ENCODE measurements at places on chromosomes 4 and X.

DNA sequence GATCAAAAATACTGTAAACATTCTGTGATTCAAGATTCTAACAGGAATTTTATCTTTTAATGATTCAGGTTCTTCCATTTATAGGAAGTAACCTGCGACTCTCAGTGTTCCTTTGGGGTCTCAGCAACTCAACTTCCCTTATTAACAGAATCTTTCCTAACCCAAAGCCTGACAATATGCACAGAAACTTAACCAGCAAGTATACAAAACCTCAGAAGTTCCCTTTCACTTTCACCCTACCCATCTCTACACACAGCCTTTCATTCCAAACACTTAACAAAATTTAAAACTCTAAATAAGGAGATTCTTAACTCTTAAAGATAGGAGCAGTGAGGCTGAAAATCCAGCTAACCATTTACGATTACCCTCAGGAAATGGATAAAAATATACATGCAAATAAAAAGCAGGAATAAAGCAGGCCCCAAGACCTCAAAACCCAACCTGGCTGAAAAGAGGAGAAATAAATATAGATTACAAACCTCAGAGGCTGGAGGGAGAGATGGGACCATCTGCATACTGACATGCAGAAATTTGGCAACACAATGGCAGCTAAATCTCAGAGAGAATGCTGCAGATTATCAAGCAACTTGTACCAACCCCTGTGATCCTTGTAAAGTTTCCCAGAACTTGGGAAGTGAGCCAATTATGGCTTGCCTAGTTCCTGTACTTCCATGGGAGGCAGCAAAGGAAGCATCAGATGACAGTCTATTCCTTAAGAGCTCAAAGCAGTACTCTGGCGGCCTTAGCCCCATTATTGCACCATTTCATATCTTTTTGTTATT is 101.0 kb downstream of the ATP11C start:
- no peak for DNase-seq

DNA sequence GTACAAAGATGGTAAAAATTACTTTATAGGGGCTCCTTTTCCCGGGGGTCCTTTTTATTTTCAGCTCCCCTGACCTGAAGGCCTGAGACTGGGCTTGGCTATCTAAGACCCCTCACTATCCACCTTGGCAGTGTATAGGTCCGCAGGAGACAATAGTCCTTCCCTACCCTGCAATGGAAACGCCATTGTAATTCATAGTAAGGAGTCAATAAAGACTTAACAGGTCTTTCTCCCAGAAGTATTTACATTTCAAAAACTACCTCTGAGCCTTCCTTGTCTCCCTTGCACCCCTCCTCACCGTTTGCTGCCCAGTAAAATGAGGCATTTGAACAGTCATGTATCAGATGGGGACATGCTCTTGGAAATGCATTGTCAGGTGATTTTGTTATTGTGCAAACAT is 401.2 kb upstream of the CNKSR2 start:
- no peak for DNase-seq

- DNase-seq: no peak
These were observed 18.7 kb upstream of the GPR34 start for GRCh38 chrX:41670112-41670511.

DNA sequence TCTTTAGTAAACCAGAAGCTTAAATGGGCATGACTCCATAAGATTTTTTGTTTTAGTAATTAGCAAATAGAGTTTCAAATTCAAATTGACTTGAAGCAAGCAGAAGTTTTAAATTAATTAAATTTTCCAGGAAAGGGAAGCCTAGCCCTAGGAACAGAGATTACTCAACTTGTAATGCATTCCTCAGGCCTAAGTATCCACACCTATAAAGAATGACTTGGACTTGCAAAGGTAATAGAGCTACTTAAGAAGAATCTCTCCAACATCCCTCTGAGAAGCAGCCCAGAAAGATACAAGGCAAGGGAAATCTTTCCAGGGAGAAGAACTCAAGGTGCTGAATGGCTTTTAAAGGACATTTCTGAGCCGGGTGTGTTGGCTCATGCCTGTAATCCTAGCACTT is 16.9 kb upstream of the TMPRSS11E start:
- DNase-seq: no peak

GRCh38 chr4:107468156-107468555 is 251.9 kb downstream of the PAPSS1 start:
- DNase-seq: no peak

DNA sequence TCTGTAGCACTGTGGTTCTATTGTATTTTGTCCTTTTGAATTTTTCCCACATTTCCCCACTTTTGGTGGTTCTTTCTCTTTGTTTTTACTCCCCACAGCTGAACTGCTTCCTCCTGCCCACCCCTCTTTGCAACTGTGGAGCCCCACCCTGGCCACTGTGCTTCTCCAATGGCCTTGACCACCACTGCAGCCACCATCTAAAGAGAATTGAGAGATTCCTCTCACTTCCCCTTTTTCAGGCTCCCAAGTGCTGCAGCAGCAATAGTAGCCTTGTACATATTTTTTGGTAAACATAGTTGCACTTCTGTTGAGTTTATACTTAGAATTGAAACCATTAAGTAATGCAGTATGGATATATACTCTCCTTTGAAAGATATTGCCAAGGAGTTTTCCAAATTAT is 51.3 kb upstream of the FRMPD3 start:
- DNase-seq: no peak

GRCh38 chr4:61162116-61162515 is 38.0 kb upstream of the ADGRL3 start:
- no peak for DNase-seq

DNA sequence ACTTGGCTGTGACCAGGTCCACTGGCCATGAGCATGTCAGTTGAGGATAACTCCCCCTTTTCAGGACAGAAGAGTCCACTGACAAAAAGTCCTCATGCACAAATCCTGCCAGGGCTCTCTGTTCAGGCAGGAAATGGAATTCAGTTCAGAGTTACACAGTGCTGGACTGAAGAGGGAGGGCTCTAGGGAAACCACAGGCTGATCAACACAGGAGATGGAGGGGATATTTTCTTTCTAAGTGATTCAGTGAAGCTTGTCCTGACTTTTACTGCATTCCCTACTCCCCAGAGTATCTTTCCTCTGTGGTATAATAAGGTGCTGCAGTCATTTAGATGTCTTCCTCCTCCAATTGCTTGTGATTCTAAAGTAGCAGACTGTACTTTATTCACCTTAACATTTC is 335.5 kb upstream of the IGFBP7 start:
- no peak for DNase-seq

GRCh38 chrX:38221391-38221929 is 789 bp upstream of the SRPX start:
- DNase-seq: no peak

DNA sequence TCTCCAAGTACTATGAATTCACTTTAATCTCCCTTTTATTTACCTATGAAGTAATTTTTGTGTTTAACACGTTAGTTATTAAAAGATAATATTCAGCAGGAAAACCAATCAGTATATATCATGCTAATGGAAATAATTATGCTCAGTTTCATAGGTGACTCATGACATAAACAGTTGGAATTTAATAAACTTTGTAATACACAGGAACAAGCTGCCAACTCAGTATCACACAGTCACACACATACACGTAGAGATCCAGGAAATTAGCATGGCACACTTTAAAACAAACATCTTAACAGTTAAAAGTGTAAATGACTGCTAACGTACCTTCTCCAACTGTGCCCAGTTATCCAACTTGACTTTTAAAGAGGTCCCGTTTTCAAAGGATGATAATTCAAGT is 2.3 kb downstream of the SPATA4 start:
- DNase-seq: no peak

DNA sequence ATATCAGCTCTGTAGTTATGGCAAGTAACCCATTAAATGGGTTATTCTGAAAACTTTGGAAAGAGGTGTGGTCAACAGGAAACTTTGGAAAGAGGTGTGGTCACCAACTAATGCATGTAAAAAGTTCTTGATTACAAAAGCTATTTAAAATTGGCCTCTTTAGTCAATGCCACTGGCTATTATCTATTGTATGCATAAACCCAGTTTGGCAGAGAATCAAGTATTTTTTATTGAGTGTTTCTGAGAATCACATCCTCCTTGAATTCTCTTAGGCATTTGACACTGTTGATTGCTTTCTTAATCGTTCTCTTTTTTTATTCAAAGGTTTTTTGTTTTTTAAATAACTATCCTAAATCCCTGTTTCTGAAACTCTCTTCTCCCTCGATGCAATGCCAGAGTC is 7.5 kb downstream of the P2RY4 start:
- DNase-seq: no peak

DNA sequence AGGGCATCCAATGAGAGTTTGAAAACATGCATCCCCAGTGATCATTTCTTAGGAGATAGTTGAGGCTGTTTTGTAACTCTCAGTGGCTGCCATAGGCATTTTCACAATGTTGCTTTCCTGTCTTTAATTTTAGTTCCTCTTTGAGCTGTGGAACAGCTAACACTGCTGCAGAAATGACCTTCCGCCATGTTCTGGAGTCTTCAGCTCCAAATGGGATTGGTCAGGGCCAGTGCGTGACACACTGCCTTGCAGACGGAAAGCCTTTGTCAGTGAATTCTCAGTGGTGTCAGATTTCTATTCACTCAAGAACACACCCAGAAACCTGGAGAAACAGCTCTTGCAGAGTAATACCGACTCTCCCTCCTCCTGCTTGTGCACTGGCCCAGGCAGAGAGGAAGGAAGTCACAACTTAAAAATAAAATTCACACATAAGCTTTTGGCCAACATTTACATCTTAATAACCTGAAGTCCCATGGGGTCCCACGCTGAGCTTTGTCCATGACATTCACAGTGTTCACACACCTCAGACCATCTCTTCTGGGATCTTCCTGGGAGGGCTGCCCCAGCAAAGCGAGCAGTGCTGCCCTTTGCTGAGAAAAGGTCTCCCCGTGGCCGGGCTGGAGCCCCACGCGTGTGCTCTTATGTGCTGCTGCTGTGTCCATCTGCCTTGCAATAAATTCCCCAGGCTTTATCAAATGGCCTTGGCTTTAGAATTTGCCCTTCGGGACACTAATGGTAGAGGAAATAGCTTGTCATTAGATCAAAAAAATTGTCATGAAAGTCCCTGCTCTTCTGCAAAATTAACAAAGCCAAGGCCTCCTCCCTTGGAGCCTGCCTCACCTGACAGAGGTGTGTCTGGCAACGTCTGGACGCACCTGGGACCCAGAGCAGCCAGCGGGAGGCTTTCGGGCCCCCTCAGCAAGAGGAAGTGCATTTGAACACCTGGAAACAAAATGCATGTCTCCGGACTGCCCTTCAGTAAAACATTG is 126.8 kb downstream of the IRF2 start:
- no peak for DNase-seq

- DNase-seq: no peak
These were observed 82.4 kb upstream of the TFDP3 start for GRCh38 chrX:133300591-133300990.

- no peak for DNase-seq
These were observed 17.1 kb downstream of the VSIG4 start for GRCh38 chrX:66022632-66023384.

DNA sequence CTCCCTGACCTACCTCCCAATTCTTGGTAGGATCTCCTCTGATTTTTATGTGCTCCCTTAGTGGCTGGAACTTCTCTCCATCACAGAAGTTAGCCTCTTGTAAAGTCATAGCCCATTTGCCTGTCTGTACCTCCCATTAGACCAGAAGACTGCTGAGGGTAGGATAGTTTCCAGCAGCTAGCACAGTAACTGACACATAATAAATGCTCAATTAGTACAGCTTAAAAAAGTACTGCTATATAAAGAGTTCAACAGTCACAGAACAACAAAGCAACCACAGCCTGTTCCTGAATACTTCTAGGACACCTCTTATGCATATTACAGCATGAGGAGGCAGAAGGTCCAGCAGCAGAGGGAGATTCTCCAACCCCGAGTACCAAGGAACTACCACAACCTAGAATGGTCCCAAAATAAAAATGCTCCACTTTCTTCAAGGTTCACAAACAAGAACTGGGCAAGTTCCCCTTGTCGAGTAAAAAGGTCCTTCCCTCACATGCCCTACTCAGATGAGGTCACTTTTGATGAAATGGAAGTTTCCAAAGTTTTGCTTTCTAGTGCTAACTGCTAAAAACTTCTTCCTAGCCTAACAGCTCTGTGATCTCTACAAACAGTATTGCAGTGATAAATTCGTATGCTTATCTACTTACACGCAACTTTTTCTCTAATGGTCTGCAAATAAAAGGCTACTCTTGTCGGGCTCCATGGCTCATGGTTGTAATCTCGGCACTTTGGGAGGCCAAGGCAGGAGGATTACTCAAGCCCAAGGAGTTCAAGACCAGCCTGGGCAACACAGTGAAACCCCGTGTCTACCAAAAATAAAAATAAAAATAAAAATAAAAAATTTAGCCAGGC is 12.8 kb downstream of the MECP2 start:
- DNase-seq: no peak

Measured in hippocampal formation (tissue), 2 donors.